ENCODE measurements at places on chromosomes 6 and 20.
A peak's percentile ranks its signal among the peaks of the same experiment; 100 is the strongest.

- peak; percentile 20 for DNase-seq
These were observed 2.9 kb upstream of the TRIM39 start for GRCh38 chr6:30323806-30324205.

DNA sequence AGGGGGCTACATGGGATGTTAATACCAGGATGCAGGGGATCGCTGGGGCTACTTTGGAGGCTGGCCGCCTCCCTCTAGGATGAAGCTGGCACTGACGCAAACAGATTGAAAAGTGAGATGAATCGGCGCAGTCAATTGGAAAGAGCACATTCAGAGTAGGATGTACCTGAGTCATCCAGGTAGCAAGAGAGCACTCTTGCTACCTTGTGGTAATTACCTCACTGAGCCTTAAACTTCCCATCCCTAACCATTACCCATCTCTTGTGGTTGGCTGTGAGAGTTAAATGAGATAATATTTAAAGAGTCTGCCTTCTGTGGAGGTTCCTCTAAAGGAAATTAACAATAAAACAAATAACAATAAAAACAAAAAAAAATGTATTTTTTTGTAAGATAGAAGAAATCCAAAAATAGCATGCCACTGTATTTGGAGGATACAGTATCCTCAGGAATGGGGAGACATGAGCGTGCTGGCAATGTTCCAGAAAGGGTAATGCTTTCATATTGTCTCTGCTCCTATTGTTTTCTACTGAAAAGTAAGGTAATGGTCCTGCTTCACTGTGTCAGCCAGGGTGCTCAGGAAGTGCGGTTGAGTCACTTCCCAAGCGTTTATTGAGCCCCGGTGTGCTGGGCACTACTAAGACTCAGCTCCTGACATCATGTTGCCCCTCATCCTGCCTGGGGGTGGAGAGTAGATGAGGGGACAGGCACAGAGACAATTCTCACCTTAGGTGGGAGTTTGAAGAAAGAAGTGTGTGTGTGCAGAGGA lies 301.1 kb downstream of the EYA4 start:
- DNase-seq, result peak; percentile 24

- no peak for DNase-seq
These were observed 60.9 kb upstream of the TULP1 start for GRCh38 chr6:35573495-35574110.

GRCh38 chr20:38833857-38834164 lies 28.3 kb downstream of the PPP1R16B start:
- DNase-seq, result no peak

DNA sequence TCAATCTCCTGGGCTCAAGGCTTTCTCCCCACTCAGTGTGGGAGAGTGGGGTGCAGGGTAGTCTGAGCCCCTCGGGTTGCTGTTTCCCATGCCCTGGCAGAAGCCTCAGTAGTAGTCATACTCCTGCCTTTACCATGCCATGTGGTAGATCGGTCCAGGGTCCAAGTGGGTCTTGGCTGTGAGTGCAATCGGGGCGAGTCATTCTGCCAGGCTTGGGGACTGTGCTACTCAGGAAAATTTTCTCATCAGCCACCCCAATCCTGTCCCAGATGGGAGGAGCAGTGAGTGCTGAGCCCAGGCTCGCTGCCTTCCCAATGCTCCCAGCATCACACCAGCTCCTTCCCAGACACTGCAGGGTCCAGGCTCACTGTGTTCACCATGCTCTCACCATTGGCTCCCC lies 10.7 kb upstream of the RAET1L start:
- no peak for DNase-seq

GRCh38 chr6:137315081-137315480 lies 95.9 kb upstream of the IFNGR1 start:
- DNase-seq, result peak; percentile 13

DNA sequence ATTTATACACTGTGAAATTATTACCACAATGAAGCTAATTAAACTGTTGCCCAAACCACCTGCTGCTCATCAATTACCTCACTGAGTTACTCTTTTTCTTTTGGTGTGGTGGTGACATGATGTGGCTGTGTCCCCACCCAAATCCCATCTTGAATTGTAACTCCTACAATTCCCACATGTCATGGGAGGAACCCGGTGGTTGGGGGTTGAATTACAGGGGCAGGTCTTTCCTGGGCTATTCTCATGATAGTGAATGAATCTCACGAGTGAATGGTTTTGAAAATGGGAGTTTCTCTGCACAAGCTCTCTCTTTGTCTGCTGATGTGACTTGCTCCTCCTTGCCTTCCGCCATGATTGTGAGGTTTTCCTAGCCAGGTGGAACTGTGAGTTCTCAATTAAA lies 145.0 kb downstream of the LRRC1 start:
- no peak for DNase-seq

GRCh38 chr20:43686820-43687219 lies 19.9 kb downstream of the MYBL2 start:
- DNase-seq, result no peak

GRCh38 chr6:137020776-137021175 lies 24.0 kb downstream of the IL20RA start:
- no peak for DNase-seq

GRCh38 chr6:130259557-130259956 lies 36.8 kb upstream of the SAMD3 start:
- DNase-seq, result no peak

GRCh38 chr20:7996898-7997297 lies 22.7 kb downstream of the TMX4 start:
- no peak for DNase-seq

- no peak for DNase-seq
These were observed 55.3 kb downstream of the CDH26 start for GRCh38 chr20:60013296-60014139.

DNA sequence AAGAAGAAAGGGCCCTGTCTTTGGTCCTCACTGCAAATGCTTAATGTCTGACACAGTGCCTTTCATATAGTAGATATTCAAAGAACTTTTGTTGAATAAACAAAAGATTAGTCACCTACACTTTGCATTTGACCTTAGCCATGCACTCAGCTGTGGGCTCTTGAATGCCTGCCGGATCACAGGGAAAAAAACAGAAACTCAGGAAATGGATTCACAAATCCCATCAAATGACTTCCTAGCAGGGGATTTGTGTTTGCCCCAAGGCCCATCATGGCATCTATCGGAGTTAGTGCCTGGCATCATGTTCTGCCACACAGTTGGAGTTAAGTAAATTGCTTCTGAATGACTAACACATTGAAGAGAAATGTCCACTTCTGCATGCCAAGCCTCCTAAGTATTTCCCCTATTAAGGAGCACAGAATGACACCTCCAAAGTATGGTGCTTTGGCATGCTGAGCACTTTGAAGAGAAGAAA lies 72.3 kb upstream of the DST start:
- peak; percentile 91 for DNase-seq

DNA sequence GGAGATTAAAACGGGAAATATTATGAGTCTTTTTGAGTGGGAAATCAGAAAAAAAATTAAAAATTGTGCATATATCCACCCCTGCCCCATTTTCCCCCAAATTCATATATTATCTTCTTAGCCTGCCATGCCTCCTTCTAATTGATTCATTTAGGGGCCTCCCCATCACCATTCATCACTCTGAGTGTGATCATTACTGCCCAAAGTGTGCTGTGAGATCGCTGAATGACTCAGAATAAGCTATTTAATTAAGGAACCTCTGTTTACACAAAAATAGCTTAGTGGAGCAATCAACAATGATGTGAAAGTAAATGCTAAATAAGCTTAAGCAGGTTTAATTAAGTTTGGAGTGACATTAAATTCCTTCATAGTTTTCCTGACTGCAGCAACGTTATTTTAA lies 645.5 kb downstream of the GRIK2 start:
- no peak for DNase-seq

DNA sequence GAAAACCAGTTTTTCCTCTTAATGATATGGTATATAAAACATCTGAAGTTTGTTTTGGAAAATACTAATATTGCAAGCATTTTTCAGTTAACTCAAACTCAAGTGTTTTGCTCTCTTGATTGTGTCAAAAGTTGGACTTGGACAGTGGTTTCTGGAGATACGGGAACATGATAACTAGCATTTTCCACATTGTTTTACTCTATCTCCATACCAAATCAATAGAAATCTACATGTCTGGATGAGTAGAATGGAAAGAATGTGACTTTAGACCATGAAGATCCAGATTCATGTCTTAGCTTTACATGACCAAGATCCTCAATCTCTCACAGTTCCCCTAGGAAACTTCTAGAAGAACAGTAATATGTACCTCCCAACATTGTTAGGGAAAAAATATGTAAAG lies 22.2 kb upstream of the FBXO30 start:
- no peak for DNase-seq

DNA sequence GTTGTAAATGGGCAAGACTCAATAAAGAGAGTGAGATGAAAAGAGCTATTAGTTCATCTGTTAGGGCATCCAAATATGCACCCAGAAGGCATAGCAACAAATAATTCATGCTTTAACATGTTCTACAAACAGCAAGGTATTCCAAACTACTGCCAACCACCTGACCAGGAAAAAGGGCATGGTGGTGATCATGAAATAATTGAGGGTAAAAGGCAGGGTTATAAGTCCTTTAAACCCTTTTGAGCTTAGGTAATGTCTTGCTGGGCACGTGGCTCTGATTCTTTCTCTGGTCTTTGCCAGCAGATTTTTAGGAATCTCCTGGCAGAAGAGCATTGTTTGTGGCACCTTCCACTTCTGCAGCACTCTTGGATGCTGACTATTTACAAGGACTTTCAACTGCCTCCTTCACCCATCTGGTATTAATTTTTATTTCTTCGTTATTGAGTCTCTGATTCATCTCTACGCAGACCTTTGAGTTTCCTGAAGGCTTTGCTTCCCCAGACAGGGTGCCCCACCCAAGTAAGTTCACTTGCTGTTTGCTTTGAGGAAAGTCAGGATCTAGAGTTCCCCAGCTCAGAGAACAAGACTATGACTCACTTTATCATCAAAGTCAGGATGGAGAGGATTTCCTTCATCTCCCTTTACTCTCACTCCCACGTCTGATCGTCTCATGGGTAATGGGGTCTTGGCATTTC lies 83.4 kb upstream of the NEDD9 start:
- peak; percentile 61 for DNase-seq

DNA sequence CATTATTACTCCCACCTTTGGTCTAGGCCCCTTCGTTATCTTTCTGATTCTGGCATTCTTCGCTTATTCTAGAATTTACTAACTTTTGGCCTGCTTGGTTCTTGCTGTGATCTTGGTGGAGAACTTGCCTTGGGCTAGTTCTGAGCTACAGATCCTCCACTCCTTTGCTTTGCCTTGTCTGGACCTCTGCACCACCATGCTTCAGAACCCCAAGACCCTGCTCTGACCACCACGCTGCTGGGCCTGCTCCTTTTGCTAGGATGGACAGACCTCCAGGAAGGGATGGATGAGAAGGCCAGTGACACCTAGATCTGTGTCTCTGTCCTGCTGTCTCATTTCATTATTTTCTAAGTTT lies 30.4 kb upstream of the CCN2 start:
- DNase-seq, result no peak

DNA sequence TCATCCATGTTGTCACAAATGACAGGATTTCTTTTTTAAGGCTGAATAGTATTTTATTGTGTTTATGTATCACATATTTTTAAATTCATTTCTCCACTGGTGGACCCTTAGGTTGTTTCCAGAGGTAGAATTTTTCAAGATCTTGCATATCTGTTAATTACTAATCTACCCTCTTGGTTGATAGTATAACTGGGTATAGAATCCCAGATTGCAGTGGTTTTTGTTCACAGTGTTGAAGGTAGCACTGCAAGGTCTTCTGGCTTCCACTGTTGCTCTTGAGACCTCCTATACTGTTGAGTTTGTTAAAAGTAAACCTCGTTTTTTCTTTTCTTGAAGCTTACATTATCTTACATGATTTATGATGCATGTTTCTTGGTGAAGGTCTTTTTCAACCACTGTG lies 22.9 kb downstream of the CDC5L start:
- no peak for DNase-seq

DNA sequence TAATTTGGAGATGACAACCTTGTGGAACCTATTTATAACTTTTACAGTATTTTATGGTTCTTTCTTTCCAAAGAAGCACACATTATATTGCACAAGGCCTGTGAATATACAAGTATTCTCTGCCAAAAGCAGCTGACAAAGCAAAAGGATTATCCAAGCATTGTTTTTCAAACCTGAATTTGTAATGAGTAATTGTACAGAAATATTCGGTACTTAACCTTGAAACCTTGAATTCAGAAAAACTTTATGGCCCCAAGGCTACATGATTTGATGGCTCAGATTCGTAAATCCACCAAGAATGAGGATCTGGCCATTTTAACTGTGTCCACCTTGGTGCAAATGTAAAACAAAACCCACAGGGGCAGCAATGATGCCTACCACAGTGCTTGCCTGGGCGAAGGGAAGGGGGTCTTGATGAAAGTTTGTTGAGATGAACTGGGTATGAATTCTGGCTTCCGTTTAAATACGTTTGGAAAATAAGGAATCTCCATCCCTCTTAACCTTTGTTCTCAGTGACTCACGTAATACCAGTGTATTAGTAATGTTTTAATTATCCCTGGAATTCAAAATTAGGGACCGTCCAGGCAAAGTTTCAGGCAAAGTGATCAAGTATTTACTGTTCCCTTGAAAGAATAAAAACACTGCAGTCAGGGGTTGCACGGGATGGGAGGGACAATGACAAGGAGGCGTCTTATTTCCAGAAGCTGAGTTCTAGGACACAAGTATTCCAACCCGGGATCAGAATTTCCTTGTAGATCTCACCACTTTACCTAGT lies 2.7 kb upstream of the RBM24 start:
- DNase-seq, result peak; percentile 34

DNA sequence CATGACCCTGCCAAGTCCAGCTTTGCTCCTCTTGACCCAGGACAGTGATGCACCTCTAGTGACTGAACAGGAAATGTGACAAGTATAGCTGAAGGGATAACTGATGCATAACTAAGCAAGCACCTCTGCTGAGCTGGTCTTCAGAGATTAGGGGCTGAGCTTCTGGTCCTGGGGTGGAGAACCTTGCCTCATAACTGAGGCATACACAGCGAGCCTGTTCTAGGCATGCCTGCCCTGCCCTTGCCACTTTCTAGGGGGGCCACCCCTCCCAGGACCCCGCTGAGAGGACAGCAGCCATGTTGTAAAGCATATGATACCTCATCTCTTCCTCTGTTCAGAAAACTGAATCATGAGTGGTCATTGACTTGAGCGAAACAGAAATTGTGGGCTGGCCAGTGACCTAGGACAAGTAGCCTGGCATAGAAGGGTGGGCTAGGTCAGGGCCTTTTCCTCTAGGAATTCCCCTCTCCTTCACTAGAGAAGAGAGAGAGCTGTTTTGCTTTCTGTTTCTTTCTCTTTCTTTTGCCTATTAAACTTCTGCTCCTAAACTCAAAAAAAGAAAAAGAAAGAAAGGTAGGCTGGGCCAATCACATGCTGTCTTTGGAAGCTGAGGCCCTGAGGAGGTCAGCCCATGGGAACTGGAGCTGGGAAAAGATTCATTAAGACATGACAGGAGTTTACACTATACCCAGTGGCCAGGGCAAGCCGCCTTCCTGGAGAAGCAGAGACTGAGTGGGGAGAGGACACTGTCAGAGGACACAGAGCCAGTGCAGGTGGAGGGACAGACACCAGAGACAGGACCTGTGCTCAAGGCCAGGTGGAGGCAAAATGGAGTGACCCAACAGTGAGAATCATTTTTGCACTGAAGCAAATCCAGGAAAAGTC lies 23.1 kb downstream of the ALDH5A1 start:
- no peak for DNase-seq

- no peak for DNase-seq
These were observed 956 bp downstream of the CHRNA4 start for GRCh38 chr20:63359937-63360849.

- DNase-seq, result peak; percentile 50
These were observed 12.0 kb upstream of the PTPN1 start for GRCh38 chr20:50498071-50498776.

Data from MCF 10A (cell line).